Muscle of leg (tissue), 16 donors: ENCODE measurements at places on chromosomes 16 and 17.
A peak's percentile ranks its signal among the peaks of the same experiment; 100 is the strongest.

GRCh38 chr17:41786227-41787020 lies at the start of gene JUP:
Gene JUP (minus strand): TSS chr17:41786711. CDS start chr17:41771854, 14,857 bp downstream.
- peak; percentile 99 for DNase-seq

DNA sequence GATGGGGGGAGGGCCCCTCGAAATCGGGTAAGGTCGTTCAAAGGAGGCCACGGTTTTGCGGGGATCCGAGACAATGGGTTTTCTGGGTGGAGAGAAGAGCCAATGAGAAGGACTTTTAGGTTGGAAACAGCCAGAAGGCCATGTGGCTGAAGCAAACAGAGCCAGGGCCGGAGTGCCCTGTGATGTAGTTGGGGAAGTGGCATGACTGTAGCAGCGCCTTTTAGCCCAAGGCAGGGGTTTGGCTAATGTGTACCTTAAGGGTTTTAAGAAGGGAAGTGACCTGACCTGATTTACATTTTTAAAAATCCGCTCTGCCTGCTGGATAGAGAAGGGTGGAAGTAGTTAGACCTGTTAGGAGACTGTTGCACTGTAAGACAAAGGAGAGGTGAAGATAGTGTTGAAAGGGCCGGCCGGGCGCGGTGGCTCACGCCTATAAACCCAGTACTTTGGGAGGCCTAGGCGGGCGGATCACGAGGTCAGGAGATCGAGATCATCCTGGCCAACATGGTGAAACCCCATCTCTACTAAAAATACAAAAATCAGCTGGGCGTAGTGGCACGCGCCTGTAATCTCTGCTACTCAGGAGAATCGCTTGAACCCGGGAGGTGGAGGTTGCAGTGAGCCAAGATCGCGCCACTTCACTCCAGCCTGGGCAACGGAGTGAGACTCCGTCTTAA lies 1.0 kb downstream of the LYRM1 start:
- DNase-seq, result peak; percentile 80

DNA sequence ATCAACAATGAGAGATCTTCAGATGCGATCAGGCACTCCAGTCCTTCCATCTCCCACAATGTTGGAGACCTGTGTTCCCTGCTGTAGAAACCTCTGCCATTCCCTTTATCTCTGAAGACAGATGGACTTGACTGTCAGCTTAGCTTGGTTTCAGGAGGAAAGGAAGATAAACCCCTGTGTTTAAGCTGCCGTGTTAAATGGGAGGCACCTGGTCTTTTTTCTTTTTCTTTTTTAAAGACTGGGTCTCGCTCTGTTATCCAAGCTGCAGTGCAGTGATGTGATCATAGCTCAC lies 63.1 kb downstream of the USP22 start:
- DNase-seq, result no peak

- DNase-seq, result peak; percentile 72
These were observed 55.1 kb downstream of the RPTOR start for GRCh38 chr17:80599546-80600305.

GRCh38 chr17:66813296-66813695 lies 21.6 kb upstream of the CACNG5 start:
- no peak for DNase-seq

- DNase-seq, result no peak
These were observed 17.4 kb upstream of the ERN1 start for GRCh38 chr17:64147110-64148016.

- DNase-seq, result no peak
These were observed 27.6 kb upstream of the C1QTNF8 start for GRCh38 chr16:1123525-1124230.
